ENCODE measurements at places on chromosomes 5 and 9. TPM values are rescaled to one million over a fixed set of nuclear protein-coding genes. Genes with fewer than 3 reads are reported as not detected.
A peak's percentile ranks its signal among the peaks of the same experiment; 100 is the strongest.

DNA sequence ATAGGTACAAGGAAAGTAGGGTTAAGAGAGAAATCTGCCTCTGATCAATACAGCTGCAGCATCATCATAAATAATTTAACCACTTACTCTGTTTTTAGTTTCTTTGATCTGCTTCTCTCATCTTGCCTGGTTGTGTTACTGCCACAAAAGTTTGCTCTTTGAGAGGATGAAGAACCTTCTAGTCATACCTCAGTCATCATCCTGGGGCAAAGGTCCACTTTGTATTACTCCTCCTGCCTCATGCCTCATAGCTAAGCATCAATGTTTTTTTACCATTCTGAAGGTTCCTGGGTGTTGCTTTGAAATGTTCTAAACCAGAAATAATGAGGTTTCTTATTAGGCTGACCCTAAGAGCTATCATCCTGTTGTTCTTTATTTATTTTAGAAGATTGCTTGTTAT is 17.1 kb upstream of the TRIM36 start:
- no peak for DNase-seq

DNA sequence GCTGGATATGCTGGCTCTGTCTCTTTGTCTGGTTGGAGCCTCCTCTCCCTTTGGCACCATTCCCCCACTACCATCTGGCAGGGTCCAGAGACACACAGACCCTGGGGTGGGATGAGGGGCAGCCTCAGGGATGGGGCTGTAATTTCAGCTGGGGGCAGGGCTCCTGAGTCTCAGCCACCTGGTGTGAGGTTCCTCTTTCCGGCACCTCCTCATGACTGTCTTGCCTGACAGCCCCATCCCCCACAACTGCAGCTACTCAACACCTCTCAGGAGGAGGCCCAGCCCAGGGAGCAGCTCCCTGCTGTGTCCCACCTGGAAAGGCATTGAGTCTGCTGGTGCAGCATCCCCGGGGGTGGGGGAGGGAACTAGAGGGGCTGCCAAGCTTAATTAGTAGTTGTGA is 11.7 kb upstream of the RPS14 start:
- DNase-seq = no peak

GRCh38 chr9:385818-386398 is 171.2 kb downstream of the DOCK8 start:
- no peak for DNase-seq

- DNase-seq = no peak
These were observed 96.1 kb upstream of the DNAH5 start for GRCh38 chr5:14040542-14040941.

- no peak for DNase-seq
These were observed 209.6 kb upstream of the TNC start for GRCh38 chr9:115327436-115328122.

GRCh38 chr5:142676318-142676717 is 9.6 kb downstream of the FGF1 start:
- no peak for DNase-seq

- no peak for DNase-seq
These were observed 19.4 kb upstream of the CARNMT1 start for GRCh38 chr9:75047506-75047905.

- DNase-seq = peak; percentile 94
These were observed 35.0 kb downstream of the ERGIC1 start for GRCh38 chr5:172868924-172869591.

GRCh38 chr9:86594724-86595123 is 240.5 kb upstream of the TUT7 start:
- DNase-seq = no peak

DNA sequence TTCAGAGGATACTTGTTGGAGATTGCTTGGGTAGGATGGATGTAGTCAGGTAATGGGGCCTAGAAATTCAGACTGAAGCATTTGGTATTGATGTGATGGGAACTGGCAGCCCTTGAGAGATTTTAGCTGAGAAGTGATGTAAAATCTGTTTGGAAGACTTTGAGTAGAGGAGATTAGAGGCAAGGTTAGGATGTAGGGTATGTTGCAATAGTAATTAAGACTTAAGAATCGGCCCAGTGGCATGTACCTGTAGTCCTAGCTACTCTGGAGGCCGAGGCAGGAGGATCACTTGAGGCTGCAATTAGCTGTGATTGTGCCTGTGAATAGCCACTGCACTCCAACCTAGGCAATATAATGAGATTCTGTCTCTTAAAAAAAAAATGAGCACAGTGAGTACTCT is 6.7 kb downstream of the NSD1 start:
- DNase-seq = no peak

GRCh38 chr5:150515446-150515845 is 7.5 kb downstream of the NDST1 start:
- DNase-seq = no peak

DNA sequence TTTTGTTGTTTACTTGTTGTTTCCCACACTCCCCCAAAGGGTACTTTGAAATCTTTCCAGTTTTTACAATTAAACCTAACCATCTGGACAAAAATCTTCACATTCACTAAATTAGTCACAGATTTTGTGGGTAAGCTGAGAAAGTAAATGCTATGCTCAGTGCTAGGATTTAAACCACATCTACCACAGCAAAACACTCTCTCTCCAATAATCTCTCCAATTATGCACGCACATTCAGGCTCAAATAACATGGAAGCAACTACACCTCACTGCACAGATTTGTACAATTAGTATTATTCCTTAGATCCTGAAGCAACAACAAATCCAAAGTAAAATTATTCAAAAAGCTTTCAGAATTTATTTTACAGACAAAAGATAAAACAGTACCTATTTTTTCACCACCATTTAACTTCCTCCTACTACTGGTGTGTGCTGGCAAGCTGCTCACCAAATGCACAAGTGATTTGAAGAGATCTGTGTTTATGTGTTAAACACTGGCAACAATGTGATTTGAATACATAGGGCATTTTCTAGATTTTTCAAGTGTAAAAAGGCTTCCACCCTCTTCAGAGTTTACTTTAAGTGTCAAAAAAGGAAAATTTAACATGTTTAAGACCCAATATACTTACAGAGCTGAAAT is 16.6 kb downstream of the ZNF608 start:
- no peak for DNase-seq

DNA sequence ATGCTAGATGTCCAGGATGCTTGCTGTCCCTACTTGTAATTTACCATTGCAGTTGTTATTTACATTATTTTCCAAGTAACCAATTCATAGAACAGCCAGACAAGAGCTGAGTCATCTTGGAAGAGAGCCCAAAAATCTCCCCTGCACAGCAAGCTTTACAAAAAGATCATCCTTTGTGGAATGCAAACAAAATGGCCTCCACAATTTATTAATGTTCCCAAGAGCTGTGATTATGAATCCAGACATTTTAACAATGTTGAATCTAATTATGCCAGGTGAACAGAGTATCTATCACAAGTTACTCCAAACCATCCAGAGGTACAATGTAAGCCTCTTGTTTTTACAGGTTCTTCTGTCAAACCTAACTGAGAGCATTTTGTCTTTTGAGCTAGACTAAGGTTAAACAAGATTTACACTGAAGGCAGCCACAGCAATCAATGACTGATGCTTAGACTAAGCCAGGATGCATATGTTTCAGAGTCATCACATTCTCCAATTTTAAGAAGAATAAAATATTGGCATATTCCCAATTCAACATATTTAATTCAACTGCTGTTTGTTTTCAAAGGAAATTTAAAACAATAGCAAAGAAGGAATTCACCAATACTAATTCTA is 95.3 kb upstream of the SLC12A2 start:
- DNase-seq = no peak

DNA sequence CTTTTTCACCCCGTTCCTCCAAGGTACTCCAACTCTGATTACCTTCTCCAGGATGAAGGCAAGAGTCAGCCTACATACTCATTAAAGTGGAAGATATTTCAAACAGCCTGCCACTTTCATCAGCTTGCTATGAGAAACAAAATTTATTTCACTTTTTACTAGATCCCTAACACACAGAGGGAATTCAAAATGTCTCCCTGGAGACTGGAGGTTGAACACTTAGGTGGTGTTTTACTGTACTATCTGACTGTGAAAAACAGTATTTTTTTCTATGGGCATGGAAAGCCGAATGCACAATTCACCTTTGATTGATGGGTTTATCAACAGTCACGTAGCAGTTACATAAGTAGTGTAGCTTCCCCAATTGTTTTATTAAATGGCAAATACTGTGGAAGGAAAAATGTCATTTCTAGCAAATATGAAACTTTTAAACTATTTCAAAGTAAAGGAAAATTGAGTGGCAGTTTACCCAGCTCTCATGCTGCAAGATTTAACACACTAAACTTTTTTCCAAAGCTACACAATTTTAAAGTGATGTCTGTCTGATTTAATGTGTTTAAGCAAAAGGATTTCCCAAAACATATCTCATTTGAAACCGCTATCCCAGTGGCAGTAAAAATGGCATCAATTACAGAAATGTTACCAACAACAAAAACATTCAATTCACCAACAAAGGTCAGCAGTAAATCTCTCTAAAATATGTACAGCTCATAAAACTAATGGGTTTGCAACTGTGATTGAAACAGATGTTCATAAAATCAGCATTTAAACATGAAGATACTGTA is 125.0 kb upstream of the TLE4 start:
- no peak for DNase-seq

GRCh38 chr5:173412566-173412965 is 84.4 kb upstream of the STC2 start:
- no peak for DNase-seq

DNA sequence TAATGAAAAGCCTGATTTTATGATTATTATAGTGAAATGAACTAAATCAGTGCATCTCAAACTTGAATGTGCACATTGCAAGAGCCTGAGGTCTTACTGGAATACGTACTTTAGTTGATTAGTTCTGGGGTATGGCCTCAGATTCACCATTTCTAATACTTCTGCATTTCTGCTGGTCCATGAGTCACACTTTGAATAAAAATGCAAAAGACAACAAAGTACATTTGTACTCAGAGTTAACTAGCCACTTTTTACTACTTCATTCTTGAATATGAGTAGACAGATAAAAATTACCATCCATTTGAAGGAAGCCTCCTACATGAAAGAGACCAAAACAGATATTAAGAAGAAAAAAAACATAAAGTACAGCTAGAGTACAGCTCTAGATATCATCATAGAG is 27.1 kb upstream of the PRR16 start:
- DNase-seq = no peak

Gene IL9
- not detected for total RNA-seq

Gene P4HA2
- total RNA-seq = 30.3 TPM

Gene IL13
- total RNA-seq = not detected
